Peyer's patch (tissue), 4 donors: ENCODE measurements at places on chromosomes 6 and 20. TPM values are rescaled to one million over a fixed set of nuclear protein-coding genes. Genes with fewer than 3 reads are reported as not detected.

Gene GMPR
- 6.3 TPM for total RNA-seq

DNA sequence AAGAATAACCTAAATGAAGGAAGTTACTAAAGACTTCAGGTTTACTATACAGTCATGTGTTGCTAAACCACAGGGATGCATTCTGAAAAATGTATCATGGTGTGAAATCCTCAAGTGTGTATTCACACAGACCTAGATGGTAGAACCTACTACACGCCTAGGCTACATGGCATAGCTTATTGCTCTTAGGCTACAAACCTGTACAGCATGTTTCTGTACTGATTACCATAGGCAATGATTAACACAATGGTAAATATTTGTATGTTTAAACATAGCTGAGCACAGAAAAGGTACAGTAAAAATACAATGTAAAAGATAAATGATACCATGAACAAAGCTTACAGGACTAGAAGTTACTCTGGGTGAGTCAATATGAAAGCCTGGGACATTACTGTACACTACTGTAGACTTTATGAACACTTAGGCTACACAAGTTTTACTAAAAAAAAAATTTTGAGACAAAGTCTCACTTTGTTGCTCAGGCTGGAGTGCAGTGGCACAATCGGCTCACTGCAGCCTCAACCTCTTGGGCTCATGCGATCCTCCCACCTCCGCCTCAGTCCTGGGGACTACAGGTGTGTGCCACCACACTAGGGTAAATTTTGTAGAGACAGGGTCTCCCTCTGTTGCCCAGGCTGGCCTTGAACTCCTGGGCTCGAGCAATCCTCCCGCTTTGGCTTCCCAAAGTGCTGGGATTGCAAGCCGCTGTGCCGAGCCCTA, 36.0 kb downstream of the ADNP start:
- H3K27ac ChIP-seq = no peak overlapping the region
- H3K4me1 ChIP-seq = no peaks in the 10 kb centered on the region
- no peaks in the 10 kb centered on the region for H3K36me3 ChIP-seq
- DNase-seq = no peak
- no peaks in the 10 kb centered on the region for H3K27me3 ChIP-seq

- no peak overlapping the region for H3K27ac ChIP-seq
- no peak for DNase-seq
- H3K4me3 ChIP-seq = no peak overlapping the region
- H3K36me3 ChIP-seq = peaks cover 3% of the 10 kb centered on the region
- H3K27me3 ChIP-seq = no peaks in the 10 kb centered on the region
Measured at GRCh38 chr20:23399568-23400241, 21.6 kb downstream of the NAPB start.

GRCh38 chr6:111503660-111504059, 20.6 kb upstream of the REV3L start:
- H3K36me3 ChIP-seq = no peaks in the 10 kb centered on the region
- no peaks in the 10 kb centered on the region for H3K27me3 ChIP-seq
- DNase-seq = no peak

- no peaks in the 10 kb centered on the region for H3K27me3 ChIP-seq
- no peak overlapping the region for H3K27ac ChIP-seq
- no peak for DNase-seq
- H3K4me1 ChIP-seq = no peaks in the 10 kb centered on the region
Measured at GRCh38 chr6:107565165-107565723, 75.3 kb downstream of the SOBP start.

Gene BPIFB2
- total RNA-seq = not detected

DNA sequence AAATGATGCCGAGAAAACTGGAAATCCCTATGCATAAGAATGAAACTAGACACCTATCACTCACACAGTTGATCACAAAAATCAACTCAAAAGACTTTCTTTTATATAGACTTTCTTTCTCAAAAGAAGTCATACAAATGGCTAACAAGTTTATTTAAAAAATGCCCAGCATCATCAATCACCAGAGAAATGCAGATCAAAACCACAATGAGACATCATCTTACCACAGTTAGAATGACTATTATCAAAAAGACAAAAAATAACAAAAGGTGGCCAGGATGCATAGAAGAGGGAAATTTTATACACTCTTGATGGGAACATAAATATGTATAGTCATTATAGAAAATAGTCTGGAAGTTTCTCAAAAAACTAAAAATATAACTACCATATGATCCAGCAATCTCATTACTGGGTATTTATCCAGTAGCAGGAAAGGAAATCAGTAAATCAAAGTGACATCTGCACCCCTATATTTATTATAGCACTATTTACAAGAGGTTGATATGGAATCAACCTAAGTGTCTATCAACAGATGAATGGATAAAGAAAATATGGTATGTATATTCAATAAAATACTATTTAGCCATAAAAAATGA, 3.4 kb upstream of the RNF217 start:
- no peak overlapping the region for H3K27ac ChIP-seq
- no peak overlapping the region for H3K4me3 ChIP-seq
- no peaks in the 10 kb centered on the region for H3K27me3 ChIP-seq
- no peaks in the 10 kb centered on the region for H3K4me1 ChIP-seq
- DNase-seq = no peak

DNA sequence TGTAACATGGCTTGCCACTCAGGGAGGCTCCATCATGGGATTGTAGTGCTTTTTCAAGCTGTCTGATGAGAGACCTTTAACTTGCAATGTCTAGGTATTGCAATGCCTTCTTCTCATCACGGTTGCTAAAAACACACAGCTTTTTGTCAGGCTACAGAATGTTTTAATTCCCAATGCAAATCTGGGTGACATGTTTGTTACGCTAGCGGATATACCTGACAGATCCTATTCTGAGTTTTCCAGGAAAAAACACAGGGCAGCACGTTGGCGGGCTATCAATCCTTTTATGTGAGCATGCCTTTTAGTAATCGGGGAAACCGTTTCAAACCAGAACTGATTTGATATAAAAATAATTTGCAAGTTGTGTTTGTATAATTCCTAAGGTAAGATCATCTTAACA, 577.2 kb upstream of the MAP3K7 start:
- no peak for DNase-seq
- H3K27me3 ChIP-seq = no peaks in the 10 kb centered on the region
- no peaks in the 10 kb centered on the region for H3K4me1 ChIP-seq
- H3K27ac ChIP-seq = no peak overlapping the region

GRCh38 chr6:148109732-148110131, 232.9 kb upstream of the SASH1 start:
- DNase-seq = no peak
- no peaks in the 10 kb centered on the region for H3K27me3 ChIP-seq
- no peaks in the 10 kb centered on the region for H3K36me3 ChIP-seq
- H3K27ac ChIP-seq = no peak overlapping the region

DNA sequence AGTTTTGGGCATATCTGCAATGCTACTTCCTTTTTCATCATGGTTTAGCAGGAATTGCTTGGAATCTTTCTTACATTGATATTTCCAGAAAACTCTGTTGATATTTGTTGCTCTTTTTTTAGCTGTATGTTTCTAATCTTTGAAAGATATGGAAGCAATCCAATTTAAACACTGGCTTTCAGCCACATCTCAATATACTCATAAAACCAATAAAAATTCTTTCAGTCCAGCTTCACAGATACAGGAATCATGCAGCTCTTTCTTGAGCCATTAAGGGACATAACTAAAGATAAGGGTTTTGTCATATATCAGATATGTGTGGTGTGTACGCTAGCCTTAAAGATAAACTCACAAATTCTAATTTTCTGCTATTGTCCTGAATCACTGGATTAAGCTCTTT, 47.4 kb downstream of the PKIB start:
- H3K4me3 ChIP-seq = no peak overlapping the region
- peaks cover 7% of the 10 kb centered on the region for H3K4me1 ChIP-seq
- DNase-seq = no peak
- H3K36me3 ChIP-seq = no peaks in the 10 kb centered on the region
- no peak overlapping the region for H3K27ac ChIP-seq
- no peaks in the 10 kb centered on the region for H3K27me3 ChIP-seq
